NCI-H1694 (cell line): ENCODE measurements at places on chromosomes 7 and 10.

GRCh38 chr10:81031774-81032173, 494.1 kb downstream of the SH2D4B start:
- DNase-seq: no peak

DNA sequence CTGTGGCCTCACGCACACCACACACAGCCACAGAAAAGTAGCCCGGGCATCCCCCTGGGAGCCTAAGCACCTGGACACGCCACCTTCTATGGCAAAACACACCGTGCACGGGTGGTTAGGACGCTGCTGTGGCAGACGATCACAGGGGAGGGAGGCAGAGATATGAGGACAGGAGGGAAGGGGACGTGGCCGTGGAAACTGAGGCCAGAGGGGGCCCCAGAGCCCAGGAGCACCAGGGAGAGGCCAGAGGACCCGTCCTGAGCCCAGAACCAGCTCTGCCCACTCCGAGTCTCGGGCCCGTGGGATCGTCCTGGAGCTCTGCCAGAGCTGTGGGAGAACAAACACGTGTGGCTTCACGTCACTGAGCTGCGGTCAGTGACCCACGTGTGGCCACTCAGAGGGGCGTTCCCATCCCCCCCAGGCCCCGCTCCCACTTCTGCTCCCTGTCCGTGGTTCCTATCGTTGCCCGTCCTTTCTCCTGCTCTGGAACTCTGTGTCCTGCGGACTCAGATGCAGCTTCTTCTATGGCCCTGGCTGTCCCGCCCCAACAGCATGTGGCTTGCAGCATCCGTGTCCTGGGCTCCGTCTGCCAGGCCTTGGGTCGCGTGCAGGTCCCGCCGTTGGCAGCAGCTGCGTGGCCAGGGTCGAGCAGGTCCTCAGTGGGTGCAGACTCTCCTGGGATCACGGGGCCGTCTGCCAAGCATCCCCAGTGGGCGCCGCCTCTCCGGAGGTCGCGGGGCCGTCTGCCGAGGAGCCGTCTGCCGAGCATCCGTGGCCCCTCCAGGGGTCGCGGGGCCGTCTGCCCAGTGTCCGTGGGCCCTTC, 31.0 kb downstream of the GET4 start:
- no peak for DNase-seq

DNA sequence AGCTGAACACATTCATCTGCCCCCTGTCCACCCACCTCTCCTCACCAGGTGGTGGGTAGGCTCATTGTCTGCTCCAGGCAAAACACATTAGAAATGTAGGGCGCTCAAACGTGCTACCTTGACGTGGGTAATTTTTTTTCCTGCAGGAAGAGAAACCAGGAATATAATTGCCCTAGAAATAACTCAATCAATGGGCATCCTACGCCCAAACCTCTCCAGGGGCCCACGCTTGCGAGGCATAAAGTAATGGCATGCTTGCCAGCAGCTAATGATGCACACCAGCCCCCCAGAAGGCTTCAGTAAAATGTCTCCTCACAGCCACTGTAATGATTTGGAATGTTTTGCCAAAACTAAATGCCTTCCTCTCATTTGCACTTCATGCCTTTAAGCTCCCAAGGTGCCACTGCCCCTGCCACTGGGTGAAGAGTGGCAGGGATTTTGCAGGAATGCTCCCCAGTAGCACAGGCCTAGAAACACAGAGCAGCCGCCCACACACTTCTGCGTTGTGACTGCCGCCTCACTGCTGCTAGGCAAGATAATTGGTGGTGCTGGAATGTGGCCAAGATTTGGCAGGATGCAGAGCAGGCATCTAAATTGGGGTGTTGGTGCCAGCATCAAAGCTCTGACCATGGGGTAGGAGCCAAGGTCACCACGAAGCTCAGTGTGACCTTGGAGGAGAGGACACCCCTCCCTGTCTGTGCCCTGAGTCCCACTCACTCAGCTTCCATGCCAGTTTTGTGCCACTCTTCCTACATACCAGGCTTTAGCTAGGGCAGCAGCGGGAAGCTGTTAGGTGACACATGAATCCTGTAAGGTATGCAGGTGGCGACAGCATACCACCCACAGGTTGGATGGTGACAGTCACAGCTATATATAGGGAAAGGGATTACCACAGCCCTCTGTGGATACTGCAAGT, 48.7 kb upstream of the PPP1R3C start:
- peak; percentile 56 for DNase-seq

- no peak for DNase-seq
Observed at GRCh38 chr7:27933671-27934565, 194.0 kb downstream of the TAX1BP1 start.

DNA sequence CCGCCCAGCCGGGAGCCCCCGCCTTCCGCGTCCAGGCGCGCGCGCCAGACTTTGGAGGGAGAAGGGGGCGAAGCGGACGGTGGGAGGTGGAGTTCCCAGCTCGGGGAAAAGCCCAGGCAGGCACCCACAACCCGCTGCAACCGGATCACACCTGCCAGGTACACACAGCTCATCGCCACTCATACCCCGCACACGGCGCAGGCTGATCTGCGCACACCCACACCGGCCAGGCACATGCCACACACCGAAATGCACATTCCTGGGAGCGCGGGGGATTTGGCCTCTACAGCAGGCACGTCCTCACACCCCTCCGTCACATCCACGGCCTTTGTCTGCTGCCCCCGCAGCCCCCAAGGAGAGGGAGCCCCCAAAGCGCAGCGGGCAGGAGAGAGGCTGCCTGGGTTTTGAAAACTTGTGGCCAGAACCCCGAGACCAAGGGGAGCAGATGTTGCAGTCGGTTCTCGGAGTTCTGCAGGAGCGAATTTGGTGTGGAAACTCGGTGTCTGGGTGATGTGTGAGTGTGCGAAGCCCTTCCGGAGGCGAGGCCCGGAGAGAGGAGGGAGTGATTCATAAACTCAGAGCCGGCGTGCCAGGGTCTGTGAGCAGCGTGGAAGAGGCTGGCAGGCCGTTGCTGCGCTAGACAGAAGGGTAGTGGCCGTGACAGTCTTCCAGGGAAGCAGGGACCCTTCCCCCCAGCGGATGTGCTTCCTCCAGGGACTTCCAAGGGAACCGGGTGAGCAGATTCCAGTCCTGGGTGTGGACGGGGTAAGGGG, 734 bp downstream of the CHST3 start:
- no peak for DNase-seq

- no peak for DNase-seq
Observed at GRCh38 chr10:99782447-99783286, at the start of gene ABCC2. ABCC2 (plus strand) TSS chr10:99782640; CDS start chr10:99782845, 205 bp downstream.

DNA sequence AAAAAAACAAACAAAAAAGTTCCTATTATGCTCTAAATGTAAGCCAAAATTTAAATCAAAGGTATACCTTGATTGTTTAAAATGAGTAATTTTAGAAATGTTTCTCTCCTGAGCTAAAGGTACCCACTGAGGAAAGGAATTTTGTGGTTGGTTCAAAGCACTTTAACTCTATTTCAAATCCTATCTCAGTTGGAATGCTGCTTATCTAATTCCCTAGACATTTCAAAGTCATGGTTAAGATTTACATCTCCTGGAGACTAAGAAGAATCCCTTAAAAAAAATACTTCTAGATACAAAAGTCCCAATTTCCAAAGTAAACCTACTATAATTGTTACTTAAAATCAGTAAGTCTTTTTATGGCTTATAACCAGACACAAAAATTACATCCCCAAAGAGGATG, 830.7 kb downstream of the GRID1 start:
- DNase-seq: no peak

- DNase-seq: no peak
Observed at GRCh38 chr7:156943091-156944041, 6.1 kb upstream of the NOM1 start.

- DNase-seq: no peak
Observed at GRCh38 chr7:21377545-21377944, 50.3 kb upstream of the SP4 start.

GRCh38 chr10:20966426-20966825, 69.3 kb upstream of the NEBL start:
- no peak for DNase-seq

DNA sequence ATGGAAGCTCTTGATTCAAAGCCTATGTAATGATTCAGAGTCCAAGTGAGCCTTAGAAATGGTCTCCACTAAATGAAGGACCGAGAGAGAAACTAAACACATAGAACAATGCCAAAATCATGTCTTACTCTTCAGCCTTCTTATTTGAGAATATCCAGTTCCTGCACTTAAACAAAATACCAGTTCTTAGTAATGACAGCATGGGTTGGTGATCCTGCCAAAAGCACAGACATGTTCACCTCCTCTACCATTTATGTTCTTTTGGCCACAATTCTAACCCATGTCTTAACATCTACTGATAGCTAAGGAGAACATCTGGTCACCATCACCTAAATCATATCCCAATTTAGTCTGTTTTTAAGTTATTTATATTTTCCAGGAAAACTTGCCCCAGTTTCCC, 239.6 kb upstream of the PTN start:
- no peak for DNase-seq

DNA sequence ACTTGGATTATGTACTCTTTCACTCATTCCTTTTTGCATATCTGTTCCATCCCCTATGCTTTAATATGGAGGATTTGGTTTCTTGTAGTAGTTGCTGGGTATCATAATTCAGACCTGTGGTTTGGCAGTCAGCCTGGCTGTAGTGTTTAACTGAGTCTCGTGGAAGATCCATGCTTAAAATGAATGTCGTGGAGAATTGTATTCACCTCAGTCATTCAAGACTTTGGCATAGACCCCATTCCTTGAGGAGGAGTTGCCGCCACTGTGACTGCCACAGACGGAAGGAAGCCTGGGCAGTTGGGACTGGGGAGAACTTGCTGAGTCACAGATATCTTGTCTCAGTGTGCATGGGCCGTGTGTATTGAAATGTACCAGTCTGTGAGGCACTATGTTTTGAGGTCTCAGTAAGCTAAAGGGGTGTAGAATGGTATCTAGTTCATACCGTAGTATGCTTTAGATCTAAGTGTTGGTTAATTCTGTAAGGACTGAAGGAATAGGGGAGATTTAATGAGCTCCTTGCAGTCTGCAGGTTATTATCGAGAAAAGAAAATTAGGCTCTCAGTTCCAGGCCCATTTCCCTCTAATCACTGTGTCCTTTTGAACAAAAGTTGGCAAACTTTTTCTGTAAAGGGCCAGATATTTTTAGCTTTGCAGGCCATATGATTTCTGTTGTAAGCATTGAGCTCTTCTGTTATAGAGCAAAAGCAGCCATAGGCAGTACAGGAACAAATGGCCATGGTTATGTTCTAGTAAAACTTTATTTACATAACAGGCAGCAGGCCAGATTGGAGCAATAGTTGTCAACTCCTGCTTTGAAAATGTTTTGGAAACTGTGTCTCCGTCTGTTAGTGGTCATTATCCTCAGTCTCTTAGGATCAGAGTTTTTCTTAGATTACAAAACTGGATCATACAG, 76.8 kb downstream of the TPST1 start:
- no peak for DNase-seq

DNA sequence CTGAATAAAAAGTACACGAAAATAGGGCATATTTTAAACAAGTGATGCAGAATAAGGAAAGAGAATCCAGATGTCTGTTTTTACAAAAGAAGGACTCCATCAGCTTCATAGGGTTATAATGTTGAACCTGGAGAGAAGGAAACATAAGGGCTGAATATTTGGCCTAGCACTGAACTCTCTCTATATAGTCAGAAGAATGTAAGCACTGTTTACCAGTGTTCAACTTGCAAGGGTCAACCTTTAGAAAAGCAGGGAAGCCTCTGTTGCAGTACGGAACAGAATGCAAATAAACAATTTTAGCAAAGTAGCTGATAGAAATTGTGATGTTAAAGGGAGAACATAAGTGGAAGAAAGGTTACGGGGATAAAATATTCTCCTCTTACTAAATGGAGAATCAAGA, 16.2 kb downstream of the CDK6 start:
- DNase-seq: no peak

- DNase-seq: no peak
Observed at GRCh38 chr10:121818599-121818998, 109.2 kb downstream of the ATE1 start.

DNA sequence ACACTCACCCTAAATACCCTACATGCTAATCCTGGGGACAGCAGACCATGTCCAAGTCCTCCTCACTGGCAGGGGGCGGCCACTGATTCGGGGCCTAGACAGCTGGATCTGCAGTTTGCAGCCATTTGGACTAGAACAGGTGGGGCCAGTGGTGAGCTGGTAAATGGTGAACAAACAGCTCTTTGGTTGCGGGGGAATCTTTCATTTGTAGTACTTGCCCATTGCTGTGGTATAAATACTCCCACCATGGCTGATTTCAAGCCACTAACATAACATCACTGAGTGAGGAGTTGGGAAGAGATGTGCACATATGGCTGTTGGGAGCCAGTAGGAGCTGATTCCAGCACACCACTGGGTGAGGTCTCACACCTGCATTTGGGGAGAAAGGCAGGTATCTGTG, 13.5 kb downstream of the ZNF503 start:
- DNase-seq: no peak

DNA sequence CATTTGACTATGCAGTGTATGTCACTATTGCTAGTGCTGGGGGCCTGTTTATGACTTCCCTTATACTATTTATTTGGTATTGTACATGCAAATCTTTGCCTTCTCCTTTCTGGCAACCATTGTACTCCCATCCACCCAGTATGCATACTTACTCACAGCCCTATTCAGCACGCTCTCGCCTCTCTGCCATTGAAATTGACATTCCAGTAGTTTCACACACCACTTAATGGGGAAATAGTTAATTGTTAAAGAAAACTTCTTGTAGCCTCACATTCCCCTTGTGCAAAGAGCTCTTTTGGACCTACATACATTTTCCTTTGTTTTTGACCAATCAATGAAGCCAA, 9.9 kb downstream of the CLDN12 start:
- no peak for DNase-seq

- no peak for DNase-seq
Observed at GRCh38 chr10:63071145-63071544, 62.0 kb upstream of the NRBF2 start.

DNA sequence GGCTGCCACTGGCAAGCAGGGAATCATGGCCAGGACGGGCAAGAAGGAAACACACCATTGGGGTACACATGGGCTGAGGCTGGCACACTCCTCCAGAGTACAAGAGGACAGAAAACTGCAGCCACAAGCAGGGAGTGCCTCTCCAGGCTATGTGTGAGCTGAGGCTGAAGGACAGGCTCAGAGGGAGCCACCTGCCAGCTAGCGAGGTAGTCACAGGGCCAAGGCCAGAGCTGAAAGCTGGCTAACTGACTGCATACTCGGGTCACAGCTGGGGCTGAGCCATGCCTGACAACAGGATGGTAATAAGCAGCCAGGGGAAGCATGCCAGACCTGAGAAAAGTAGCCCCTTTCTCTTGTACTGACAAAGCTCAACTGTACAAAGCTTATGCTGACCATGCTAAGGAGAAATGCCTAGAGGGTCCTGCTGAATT, 52.0 kb downstream of the KIF5B start:
- DNase-seq: no peak

GRCh38 chr7:49840751-49841405, 67.4 kb downstream of the VWC2 start:
- no peak for DNase-seq

GRCh38 chr10:14372606-14373005, 41.9 kb upstream of the FRMD4A start:
- no peak for DNase-seq
